AG09309 (cell line): ENCODE measurements at places on chromosomes 2 and 18.

- DNase-seq, result no peak
Observed at GRCh38 chr2:181456660-181457120, 496 bp upstream of the ITGA4 start.

DNA sequence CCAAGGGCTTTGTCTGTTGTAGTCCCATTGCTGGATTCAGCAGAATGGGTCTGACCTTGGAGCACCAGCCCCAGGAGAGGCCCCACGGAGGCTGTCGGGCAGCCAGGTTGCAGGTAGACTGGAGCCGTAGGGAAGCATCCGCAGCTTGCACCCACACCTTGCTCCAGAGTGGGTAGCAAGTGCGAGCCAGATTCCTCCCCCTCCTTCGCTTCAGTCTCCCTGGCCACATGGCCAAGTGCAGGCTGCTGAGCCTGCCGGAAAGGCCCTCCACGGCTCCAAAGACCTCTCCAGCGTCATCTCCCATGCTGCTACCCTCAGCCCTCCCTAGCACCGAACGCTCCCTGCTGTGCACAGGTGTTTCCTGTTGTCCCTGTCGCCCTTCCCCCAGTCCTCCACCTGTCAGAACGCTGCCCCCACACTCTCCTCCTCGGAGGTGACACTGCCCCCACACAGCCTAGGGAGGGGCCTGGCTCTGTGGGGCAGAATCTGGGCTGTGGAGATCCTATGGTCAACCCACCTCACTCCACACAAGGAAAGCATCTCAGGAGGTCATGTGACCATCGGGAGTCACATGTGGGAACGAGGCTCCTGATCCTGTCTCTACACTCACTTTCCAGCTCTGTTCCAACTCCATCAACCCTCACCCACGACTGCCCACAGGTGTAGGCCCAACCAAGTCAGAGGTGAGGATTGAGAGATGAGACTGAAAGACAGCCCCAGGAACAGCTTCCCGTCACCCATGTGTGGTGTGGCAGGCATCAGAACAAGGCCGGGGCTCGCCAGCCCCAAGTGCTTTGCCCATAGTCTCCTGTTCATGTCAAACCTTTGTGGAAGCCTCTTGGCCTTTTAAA is 8.3 kb downstream of the KCNF1 start:
- no peak for DNase-seq

DNA sequence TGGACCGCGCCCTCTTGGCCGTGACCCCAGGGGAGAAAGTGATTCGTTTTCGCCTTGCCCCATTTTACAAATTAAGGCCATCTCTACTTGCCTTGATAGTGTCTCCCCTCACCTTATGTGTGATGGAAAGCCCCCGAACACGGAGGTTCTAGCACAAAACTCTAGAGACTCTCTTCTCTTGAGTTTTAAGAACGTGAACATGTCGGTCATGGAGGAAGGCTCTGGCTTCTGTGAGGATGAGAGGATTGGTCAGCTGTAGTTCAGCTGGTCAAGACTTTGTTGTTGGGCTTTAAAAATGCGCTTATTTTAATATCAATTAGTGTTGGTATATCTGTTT is 828 bp downstream of the DYNC1I2 start:
- no peak for DNase-seq

GRCh38 chr2:231672617-231673347 is 35.5 kb upstream of the PTMA start:
- DNase-seq, result no peak

- DNase-seq, result no peak
Observed at GRCh38 chr2:15943378-15944280, 3.3 kb downstream of the MYCN start.

DNA sequence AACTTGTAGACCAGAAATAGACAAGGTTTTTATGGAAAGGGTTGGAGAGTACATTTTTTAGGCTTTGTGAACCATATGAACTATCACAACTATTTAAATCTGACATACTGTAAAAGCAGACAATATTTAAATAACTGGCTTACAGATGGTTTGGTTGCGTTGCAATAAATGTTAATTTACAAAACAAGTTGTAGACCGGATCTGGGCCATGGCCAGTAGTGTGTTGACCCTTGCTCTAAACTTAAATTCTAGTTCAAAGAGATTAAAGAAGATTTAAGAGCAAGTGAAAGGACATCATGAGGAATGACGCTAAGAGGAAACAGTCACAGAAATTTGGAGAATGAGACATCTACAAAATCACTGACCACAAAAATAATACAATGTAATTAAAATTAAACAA is 652.7 kb downstream of the DCDC2C start:
- no peak for DNase-seq

DNA sequence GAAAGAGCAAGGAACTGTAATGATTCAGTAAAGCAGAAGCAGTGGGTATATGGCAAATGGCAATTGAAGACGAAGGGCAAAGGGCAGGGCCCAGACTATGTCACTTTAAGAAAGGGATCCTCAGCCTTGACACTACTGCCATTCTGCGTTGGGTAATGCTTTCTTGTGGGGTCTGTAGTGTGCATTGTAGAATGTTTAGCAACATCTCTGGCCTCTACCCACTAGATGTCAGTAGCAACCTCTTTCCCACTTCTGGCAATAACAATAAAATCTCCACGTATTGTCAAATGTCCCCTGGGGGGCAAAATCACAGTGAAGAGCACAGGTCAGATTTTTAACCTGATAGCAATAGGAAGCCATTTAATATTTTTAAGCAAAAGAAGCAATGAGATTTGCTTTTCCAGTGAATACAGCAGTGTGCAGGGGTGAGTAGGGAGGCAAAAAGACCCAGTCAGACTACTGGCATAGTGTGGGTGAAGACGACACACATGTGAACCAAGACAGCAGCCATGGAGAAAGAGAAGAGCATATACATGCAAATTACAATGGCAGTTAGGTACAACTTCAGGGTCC is 209.5 kb downstream of the DYM start:
- no peak for DNase-seq

- no peak for DNase-seq
Observed at GRCh38 chr18:78901923-78902794, 77.5 kb upstream of the SALL3 start.

DNA sequence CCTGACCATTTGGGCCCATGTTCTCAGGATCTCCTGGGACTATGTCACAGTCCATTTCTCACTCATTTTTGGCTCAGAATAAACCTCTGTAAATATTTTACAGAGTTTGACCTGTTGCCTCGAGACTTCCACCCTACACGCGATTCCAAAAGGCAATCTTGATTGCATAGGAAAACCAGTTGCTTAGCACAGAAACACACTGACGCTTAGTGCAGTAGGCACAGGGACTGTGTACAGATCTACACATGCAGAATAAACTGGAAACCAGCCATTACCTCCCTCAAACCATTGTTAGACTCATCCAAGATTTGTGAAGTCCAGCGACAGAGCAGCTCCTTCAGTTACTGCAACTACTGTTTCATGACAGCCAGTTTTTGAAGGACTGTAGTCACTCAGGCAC is 73.0 kb downstream of the NCKAP5 start:
- no peak for DNase-seq

DNA sequence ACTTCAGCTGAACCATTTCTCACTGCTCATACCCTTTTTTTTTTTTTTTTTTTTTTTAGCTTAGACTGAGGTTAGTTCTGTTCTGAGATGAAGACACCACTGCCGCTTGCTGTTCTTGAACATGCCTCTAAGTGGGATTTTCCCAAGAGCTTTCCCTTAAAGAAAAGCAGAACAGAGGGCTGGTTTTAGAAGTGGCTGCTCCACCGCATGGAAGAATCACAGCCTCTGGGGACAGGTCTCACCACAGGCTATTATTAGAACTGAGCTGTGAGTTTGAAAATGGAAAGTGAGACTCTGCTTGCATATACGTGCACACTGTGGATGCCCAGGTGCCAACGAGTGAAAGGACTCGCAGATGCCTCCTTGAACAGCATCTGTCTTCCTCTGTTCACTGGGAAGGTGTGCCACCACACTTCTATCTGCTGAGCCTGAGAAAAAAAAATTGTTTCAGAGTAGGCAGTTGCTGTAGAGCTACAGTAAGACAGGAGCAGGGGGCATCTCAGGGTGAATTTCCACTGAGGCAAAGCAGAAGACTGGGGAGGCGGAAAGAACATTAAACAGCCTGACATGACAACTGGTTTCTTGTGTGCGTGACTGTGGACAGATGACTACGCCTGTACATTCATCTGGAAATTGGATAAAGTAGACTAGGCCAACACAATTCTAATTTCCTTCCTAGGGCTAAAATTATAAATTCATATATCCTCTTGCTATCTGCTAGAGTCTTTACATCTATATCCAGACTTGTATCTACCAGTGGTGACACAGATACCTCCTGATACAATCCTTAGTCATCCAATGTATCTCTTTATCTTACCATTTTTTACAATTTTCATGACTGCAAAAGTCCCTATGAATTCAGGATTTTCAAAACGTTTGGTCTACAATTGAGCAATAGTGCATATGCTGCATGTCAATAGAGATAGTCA is 1045.7 kb upstream of the CELF4 start:
- DNase-seq, result no peak

GRCh38 chr2:33478968-33479731 is 2.7 kb downstream of the RASGRP3 start:
- no peak for DNase-seq
